ENCODE measurements at places on chromosomes 3 and 15.
A peak's percentile ranks its signal among the peaks of the same experiment; 100 is the strongest.

DNA sequence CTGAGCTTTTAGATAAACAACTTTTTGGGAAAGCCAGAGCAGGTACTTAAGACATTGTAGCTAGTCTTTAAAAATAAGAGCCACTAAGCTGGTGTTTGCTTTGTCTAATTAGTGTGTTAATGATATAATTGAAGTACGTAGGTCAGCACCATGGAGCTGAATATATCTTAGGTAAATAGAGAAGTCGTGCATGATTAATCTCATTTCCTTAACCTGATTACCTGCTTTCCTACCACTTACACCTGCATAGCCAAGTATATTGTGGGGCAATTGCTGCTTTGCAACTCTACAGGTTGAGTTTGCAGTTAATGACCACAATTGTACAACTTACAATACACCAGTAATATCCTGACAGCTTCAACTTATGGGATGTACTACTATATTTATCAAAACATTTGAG is 17.6 kb upstream of the TOPAZ1 start:
- no peak for DNase-seq

DNA sequence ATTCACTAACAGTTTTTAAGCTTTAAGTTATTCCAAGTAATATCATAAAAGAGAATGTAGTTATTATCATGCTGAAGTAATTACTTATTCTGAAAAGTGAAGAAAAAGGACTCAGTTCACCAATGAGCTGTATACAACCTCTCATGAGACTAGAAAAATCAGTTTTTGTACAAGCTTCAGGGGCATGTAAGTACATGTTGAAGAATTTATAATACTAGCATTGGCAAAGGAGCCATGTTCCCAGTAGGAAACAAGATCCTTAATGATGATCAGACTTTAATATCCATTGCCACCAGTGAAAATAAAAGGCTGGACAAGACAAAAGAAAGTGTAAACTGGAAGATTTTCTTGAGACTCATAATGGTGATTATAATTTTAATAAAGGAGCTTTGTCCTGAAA is 532.8 kb downstream of the PLOD2 start:
- DNase-seq: no peak

GRCh38 chr3:114848643-114849350 is 298.3 kb downstream of the ZBTB20 start:
- DNase-seq: no peak

- no peak for DNase-seq
These were observed 5.3 kb downstream of the SEMA3G start for GRCh38 chr3:52439426-52440248.

- DNase-seq: no peak
These were observed 513 bp downstream of the CLASP2 start for GRCh38 chr3:33717616-33717865.

DNA sequence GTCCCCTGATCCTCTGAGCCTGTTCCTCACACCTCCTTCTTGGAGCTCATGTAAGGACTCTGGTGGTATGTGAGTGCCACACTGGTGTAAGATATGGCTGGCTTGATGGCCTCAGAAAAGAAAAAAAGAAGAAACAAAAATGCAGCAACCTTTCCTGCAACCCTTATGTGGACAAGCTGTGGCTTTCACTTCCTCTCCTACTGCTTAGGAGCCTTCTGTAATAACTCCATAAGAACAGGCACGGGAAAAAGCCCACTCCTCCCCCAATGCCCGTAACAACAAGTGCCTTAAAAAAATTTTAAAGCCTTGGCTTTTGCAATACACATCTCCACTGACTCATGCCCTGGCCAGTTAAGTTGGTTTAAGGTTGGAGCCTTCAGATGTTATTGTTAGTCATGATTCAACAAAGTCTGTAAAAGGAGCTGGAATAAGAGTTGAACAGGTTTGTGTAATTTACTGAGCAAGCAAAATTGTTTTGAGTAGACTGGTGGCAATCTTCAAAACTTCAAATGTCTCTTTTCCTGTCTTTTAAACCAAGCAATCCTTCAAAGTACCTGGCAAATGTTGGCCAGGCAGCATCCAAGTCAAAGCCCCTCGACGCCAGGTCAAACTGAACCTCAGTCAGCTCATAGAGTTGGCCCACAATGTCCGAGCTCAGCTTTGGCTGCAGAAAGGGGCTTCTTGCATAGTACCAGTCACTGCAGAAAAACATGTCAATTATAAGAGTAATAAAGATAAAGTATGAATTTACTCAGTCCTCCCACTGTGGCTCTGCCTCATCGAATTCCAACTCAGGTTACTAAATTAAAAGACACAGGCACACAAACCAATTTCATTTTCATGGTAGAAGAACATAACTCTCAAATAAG is 22.9 kb downstream of the FYCO1 start:
- no peak for DNase-seq

DNA sequence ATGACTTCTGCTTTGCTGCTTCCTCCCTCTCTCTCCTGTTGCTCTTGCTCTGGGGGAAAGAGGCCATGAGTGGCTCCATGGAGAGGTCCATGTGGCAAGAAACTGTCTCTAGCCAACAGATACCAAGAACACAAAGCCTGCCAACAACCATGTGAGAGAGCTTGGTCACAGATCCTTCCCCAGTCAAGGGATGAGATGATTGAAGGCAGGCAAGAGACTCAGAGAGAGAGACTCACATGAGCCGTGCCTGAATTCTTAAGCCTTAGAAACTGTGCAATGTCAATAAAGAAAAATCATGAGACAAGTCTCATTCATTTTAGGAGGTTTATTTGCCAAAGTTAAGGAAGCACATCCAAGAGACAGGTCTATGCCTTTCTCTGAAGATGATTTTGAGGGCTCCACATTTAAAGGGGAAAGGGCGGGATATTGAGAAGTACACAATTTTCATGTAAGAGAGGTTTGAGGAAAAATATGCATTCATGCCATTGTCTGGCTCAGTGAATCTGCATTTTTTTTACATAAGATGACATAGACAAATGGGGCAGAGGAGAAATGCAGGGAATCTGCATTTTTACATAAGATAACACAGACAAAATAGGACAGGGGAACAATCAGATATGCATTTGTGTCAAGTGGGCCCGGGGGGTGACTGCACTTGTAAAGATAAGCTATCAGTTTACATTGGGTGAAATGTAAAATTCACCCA is 59.5 kb upstream of the SUCLG2 start:
- no peak for DNase-seq

DNA sequence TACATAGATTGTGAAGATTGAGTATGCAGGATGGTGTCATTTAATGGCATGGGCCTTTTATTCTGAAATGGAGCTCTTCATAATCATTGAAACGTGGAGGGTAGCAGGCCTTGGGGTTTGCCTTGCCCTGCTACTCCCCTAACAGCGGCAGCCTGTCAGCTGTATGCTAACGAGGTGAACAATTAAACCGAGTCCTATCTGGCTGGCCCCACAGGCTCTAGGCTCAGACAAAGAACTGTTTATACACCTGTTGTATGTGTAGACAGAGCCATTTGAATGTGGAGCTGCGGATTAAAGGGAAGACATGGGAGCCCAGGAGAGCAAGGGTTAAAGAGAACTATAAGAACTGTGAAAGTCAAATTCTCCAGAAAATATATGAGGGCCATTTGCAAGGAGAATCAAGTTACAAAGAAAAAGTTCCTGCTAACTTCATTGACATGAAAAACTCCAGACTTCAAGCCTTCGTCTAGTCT is 116.7 kb upstream of the CGNL1 start:
- peak; percentile 58 for DNase-seq

- DNase-seq: no peak
These were observed 730.6 kb upstream of the NECTIN3 start for GRCh38 chr3:110341047-110341446.

DNA sequence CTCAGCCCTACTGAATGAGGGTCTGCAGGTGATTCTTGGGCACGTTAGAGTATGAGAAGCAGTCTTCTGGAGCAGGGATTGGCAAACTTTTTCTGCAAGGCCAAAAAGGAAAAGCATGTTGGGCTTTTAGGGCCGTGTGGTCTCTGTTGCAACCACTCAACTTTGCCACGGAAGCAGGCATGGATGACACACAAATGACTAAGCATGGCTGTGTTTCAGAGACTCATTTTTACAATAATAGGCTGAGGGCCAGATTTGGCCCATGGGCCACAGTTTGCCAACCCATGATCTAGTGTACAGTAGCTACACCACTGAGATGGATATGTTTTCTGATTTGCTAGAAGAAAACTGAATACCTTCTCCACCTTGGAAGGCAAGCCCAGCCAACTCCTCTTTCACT is 66.1 kb upstream of the PRICKLE2 start:
- DNase-seq: no peak

DNA sequence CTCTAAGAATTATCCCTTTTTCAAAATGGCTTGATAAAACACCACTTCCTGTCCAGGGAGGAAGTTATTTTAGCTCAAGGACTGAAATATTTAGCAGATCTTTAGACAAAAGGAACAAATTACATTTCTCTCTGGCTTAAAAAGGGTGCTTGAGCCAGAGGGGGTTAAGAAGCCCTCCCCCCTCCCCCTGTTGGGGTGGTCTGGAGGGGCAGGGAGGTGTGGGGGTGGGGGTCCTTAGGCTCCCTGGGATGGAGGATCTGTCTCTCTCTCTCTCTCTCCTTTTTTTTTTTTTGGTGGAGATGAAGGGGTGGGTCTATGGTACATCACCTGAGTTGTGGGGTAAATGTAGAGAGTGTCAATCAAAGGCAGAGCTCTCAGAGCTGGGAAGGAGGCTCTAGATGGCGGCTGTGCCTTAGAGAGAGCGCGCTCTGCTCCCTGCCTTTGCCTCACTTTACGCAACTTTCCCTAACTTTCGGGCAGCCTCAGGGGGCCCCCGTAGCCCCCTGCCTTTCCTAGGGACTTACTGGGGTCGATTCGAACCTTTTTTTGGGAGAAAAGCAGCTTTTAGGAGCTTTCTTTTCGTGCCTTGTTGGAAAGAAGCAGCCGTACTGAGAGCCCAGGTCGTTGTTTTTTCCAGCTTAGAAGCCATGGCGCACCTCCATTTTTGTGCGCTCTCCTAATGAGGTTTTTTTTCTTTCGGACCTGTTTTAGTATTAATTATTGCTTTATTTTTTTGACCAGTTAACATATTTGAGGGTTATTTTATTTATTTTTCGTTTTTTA is at the start of gene CHD2:
Gene CHD2 (plus strand): TSS at position 377 of the 783 bp plus-strand sequence. CDS start 914 bp downstream, outside the sequence.
- DNase-seq: peak; percentile 80

DNA sequence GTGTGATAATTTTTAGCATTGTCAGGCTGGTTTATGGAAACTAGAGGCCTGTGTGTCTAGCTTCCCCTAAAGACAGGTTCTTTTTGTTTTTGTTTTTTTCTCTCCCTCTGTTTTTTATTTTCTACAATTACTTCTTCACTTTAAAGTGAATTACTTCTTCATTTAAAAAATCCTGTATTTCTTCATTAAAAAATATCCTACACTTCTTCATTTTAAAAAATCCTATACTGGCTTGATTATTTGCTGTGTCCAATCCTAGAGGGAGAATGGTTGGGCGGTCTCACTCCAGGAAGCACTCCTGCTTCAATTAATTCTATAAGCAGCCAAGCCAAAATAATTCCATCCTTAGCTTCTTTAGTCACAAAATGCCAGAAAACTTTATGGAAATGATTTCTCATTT is 11.8 kb downstream of the ATG7 start:
- DNase-seq: no peak

DNA sequence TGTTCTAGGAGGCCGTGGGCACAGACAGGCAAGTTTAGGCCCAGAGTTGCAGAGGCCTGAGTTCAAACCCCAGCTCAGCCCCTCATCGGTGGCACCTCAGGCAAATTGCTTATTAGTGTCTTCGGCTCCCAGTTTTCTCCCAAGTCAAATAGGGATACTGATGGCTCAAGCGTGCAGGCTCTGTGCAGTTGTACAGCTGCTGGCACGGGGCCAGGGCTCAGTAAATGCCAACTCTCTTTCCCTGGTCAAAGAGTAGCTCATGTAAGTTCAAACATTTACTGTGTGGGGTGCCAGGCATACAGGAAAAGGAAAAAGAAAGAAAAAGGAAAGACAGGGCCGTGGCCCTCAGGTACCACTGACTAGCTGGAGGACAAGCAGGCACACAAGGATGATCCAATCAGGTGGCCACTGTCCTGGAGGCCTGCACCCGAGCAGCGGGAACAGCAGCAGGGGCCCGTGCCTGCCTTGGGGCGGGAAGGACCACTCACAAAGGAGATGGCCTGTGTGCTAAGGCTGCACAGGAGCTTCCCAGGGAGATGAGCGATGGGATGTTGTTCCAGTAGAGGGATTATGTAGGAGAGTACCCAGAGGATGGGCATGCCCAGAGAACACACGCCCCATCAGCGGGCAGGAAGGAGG is 70.8 kb downstream of the TBC1D2B start:
- no peak for DNase-seq

DNA sequence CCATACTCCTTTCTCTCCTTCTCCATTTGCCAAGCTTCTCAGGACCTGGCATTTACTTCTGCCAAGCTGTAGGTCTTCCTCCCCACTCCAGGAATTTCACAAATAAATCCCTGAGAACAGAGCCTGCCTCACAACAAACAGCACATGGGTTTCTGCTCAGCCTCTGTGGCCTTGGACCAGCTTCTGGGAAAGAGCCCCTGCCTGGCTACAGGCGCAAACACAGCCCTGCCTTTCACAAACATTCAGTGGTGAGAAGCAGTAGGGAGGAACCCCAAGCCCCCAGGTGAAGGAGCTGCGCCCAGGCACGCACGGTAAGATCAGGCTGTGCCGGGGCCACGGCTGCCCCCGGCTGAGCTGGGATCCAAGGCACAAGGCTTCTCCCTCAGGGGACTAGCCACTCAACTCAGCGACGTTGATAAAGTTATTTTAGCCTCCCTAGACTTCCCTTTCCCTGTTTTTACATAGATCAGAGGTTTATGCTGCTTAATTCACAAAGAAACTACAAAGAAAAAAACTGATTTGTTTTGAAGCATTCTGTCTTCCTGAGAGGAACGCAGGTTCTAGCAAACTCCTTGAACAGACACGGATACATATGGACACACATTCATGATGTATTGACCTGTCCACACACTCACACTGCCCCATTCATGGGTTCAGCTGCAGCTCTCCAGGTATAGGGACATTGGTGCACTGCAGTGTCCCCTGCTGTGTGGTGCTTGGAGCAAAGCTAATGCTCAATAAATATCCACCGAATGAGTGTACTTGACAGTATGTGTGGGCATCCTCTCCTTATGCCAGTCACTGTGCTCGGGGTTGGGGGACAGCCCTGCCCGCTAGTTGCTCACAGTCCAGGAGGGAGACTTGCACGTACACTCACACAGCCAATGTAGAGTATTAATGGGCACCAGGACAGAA is 25.4 kb downstream of the HES1 start:
- DNase-seq: no peak

DNA sequence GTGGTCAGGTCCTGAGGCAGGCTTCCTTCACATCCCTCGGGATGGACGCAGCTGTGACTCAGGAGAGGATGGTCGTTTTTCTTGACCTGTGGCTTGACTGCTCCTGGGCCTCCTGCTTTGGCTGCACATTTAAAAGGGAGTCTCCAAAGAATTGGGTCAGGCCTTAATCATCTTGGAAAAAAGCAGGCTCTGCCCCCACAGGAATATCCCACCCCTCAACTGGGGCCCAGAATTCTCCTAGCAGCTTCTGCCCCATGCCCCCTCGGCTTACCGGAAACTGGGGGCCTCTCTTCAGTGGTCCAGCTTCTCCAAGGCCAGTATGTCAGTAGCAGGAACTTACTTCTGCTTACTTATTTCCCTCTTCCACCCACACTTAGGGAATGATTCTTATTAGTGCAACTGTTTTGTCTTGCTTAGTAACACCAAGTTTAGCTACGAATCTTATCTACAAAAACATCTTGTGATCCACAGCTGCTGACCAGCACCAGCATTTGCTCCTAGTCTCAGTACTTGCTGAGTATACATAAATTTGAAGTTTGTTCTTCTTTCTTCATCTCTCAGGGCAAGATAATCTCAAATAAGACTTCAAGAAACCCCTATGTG is 35.7 kb downstream of the ATG7 start:
- DNase-seq: no peak

GRCh38 chr15:78681281-78682003 is 40.4 kb upstream of the CHRNB4 start:
- no peak for DNase-seq
